ENCODE measurements at places on chromosomes 3 and 15.

DNA sequence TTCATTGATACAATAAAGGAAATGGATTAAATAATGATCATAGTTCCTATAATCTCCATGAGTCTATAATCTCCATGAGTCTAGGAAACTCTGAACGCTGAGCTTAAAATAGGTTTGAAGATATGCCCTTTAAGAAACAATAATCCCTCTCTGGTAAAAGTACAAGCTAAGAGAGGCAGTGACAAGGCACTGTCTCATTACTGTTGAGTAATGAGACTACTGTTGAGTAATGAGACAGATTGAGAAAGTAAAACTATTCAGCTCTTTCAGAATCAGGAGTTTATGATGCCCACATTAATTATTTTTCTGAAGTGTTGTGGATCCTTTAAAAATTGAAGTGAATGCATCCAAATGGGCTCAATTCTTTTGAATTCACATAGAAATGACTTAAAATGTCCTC, 235.5 kb upstream of the THRB start:
- no peak for DNase-seq

DNA sequence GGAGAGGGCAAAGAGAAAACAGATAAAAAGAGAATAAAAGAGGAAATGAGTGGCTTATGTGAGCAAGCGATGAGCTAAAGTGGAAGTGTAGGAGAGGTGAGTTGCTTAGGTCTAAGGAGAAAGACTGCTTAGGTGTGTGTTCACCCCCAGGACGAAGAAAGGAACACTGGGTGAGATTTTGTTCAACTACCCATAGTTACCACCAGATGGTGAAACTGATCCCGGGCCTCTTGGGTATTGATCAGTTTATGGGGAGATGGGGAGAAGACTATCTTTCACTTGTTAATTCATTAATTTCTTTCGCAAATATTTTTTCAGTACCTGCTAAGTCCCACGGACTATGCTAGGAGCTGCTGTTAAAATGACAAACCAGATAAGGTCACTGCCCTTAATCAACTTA, 33.9 kb downstream of the GAP43 start:
- DNase-seq = no peak

- no peak for DNase-seq
Measured at GRCh38 chr15:65901336-65901735, 32.0 kb downstream of the RAB11A start.

DNA sequence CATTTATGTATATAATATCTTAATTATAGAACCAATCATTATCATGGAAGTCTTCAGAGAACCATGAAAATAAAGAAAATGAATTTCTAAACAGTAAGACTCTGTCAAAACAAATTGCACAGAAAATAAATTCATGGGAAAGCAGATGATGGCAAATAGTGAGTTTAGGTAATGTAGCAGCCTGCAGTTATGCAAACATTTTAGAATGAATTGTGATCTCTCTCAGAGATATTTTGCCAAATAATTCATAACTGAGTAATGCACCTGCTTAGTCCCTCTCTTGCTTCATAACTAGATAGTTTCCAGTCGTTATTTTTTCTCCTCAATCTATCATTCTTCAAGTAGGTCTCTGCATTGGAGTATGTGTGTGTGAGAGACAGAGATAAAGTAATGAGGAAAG, 492.7 kb upstream of the THBS1 start:
- DNase-seq = no peak

DNA sequence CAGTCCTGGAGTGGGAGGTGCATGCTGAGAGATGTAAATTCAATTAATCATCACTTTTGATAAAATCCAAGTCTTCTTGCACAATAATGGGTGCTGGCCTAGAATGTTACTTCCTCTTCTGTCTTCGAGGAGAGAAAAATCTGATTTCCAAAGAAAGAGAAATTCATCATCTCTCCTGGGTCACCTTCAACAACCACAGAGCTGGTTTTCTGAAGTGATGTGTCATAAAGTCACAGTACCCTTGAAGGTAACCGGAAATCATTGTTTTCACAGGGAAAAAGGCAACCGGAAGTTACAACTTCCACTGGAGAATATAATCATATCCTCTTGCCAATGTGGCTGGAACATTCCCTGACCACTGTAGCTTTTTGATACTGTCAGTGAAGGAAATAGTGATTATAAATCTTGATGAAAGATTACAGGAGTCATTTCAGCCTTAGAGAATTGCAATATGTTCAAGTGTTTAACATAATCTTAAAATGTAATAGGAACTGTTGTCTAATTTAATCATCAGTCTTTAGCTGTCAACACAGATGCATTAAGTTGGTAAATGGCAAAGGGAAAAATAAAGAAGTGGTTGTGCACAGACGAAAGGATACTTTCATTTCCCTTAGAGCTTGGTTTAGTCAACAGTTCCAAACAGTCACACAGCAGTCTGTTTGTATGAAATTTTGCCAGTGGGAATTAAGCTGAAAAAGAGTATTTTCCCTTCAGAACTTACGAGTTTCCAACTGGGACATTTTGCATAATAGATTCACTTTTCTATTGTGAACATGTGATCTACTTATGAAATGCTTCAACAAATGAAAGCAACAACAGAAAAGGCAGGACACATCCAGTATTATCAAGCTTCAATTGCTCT, 106.5 kb upstream of the SLC4A7 start:
- DNase-seq = no peak

GRCh38 chr3:114566162-114566755, 272.4 kb downstream of the TIGIT start:
- DNase-seq = no peak

DNA sequence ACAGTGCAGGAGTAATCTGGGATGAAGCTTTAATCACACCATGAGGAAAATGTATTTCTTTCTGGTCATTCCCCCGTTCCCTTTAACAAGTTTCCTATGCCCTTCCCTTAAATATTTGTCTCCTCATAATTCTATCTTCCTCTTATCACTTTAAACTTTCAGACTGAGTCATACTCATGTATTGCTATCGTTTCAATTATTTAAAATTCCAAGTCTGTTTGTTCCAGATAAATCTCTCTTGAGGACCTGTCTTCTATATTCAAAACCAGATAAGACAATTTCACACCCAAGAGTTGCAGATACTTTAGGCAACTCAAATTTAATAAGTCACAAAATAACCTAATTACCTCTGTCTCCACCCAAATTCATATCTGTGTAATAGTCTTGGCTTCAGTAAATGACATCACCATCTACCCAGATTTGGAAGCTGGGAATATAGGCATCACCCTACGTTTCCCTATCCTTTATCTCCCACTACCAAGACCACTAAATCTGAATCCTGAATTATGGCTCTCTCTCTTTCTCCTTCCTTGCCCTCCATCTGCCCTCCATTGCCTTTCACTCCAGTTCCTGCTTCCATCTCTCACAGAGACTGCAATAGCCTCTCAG, 220.1 kb downstream of the PYDC2 start:
- no peak for DNase-seq

- DNase-seq = no peak
Measured at GRCh38 chr3:72892081-72892775, 4.4 kb downstream of the GXYLT2 start.

DNA sequence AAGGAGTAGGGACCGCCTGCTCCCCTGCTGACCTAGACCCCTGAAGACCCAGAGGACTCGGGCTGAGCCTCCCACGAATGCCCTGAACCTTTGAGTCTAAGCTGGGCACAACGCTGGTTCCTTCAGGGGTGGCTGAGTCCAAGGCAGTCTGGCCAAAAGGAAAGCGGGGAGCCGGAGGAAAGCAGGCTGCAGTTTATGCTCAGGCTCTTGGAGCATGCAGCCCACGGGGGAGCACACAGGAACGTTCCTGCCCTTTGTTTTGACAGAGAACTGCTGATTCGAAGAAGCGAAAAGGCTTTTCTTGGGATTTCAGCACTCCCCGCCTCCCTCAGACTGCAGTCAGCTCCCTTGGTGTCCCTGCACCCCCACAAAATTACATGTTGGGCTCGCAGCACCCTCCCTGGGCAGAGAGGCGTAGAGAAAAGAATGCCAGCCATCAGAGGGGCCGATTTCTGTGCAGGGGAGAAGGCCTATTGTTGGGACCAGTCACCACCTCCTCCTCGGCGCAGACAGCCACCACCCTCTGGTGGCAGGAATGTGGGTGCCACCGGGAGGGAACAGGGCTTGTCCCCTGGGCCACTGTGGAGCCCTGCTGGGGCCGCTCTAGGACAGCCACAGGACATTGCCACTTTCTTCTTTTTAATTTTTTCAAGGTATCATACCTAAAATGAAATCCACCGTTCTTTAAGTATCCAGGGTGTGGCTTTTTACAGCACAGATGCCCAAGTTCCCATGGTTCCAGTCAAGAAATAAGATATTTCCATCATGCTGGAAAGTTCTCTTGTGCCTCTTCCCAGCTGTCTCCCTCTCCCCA, 72.2 kb downstream of the SMAD6 start:
- peak; percentile 98 for DNase-seq

DNA sequence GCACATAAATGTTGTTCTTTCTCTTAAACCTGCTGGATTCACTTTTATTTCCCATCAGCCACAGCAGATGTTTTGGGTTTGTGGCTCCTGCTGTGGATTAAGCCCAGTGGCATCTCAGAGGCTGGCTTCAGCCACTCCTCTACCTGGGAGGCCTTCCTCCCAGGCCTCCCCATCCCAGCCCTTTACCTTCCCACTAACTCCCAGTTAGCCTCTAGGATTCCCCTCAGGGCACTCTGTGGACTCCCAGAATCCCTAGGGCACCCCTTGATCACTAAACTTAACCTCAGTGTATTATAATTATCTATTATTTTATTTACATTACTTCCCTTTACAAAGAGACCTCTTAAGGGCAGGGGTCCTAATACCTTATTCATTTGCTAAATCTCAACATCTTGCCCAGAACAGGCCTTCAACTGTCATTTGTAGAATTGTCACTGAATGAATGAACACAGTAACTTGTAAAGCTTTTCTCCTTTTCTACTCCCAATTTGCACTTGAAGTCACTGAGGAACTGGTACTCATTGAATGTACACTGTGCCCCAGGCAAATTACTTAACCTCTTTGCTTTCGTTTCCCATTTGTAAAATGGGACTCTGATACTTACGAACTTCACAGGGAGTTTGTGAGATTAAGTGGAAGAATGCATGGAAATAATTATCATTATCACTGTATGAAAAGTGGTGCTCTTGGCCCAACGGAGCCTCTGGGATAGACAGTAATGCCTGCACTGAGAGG, 8.3 kb downstream of the CCDC13 start:
- no peak for DNase-seq

GRCh38 chr3:130839813-130840212, 54.1 kb upstream of the ATP2C1 start:
- DNase-seq = no peak

- DNase-seq = no peak
Measured at GRCh38 chr3:184772667-184773272, 39.2 kb upstream of the VPS8 start.

DNA sequence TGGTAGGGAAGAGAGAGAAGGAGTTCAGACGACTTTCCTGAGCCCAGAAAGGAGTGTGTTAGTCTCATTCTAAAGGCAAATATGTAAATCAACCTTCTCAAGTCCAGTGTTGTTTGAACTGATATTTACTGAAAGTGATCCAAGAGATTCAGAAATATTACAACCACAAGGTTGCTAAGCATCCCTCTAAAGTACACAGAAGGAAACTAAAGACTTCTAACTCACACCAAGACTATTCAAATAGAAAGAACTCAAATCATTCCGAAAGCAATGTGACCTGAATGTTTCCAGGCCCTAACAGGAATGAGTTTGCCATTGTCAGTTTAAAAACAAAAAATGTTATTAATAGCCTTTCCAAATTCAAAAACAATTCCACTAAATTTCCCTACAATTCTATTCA, 56.9 kb upstream of the VGLL3 start:
- no peak for DNase-seq

GRCh38 chr15:27705056-27705455, 394.1 kb downstream of the OCA2 start:
- DNase-seq = no peak

DNA sequence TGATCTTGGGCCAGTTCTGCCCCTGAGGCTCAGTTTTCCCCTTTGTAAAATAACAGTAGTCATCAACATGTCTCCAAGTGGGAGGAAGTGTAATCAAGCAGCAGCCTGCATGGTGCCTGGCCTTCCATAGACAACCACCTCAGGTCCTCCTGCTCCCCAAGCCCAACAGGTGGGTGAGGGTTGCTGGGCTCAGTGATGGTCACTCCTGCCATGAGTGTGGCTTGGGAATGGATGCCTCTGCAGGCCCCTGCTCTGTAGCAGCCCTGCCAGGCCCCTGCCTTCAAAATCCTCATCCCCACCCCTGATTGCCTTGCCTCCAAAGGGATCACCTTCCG, 59.1 kb upstream of the SLC6A1 start:
- no peak for DNase-seq

DNA sequence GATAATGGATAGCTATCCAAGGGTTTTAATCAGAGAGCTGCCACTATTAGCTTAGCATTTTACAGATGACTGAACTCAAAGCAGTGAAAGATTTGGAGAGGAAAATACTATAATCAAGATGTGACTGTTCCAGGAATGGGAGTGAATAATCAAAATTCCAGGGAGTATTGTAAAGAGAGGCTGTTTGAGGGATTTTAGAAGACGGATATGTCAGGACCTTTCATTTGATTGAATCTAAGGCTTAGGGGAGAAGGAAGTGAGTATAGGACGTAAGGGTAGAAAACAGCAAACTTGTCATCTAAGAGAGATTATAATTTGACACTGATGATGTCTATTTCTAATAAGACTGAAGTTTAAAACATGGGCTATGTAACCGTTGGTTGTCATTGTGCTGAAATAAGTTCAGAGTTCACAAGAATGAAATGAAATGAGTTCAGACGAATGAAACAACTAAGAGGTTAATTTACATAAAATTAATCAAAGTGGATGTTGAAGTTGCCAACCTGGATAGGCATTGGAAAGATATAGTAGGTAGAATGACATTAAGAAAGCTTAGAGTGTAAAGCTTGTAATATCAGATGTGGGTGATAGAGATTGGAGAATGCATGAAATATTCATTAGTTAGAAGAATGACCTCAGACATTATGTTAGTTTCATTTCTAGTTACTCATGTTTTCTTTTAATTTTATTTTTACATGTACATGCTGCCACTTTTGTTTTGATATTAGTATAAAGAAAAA, 842.8 kb downstream of the SI start:
- no peak for DNase-seq

DNA sequence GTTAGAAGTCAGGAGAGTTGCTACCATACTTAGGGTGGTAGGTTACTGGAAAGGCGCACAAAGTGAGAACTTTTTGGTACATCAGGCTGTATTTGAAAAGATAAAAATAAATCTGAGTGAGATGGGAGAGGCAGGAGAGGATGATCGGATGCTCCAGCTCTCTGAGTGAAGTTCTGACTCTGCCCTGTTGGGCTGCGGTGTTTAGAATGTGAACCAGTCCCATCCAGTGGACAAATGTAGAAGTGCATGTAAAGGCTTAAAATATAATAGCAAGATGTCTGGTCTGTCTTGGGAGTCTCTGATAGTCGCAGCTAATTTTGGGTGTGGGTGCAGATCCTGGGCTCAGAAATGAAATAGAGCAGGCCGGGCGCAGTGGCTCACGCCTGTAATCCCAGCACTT, 30.4 kb downstream of the ACKR2 start:
- DNase-seq = peak; percentile 70

Measured in HuH-7 (cell line).